ENCODE measurements at places on chromosomes 16 and 17.
A peak's percentile ranks its signal among the peaks of the same experiment; 100 is the strongest.

DNA sequence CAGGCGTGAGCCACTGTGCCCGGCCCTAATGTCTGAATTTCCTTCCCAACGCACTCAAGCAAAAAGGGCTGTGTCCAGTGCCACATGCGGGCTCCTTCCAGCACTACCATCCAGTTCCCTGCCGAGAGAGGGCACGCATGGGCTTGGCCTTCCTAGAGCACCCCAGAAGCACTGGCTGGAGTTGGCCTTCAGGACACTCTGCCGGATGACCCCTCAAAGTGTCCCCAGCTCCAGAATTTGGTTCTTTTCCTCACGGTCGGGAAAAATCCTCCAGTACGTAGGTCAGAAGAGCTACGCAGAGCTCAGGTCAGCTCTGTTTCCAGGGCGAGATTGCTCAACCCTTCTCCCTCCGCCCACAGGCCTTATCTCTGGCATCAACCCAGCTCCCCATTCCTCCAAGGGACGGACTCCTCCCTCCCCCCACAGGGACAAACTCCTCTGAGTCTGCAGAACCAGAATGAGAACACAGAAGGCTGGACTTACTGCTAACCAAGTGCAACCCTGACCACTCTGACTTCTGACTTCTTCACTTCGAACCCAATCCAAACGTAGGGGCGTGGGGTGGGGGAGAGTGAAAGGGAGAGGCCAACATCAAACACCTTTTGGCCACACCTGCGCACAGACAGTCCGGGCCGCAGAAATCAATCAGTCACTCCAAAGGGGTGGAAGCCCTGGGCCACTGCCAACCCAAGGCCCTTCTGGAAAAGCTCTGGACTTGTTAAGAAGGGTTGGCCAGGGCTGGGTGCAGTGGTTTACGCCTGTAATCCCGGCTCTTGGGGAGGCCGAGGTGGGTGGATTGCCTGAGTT lies 3.6 kb downstream of the CDC42EP4 start:
- DNase-seq: no peak

- DNase-seq: no peak
Measured at GRCh38 chr17:68505951-68506350, 6.3 kb upstream of the PRKAR1A start.

DNA sequence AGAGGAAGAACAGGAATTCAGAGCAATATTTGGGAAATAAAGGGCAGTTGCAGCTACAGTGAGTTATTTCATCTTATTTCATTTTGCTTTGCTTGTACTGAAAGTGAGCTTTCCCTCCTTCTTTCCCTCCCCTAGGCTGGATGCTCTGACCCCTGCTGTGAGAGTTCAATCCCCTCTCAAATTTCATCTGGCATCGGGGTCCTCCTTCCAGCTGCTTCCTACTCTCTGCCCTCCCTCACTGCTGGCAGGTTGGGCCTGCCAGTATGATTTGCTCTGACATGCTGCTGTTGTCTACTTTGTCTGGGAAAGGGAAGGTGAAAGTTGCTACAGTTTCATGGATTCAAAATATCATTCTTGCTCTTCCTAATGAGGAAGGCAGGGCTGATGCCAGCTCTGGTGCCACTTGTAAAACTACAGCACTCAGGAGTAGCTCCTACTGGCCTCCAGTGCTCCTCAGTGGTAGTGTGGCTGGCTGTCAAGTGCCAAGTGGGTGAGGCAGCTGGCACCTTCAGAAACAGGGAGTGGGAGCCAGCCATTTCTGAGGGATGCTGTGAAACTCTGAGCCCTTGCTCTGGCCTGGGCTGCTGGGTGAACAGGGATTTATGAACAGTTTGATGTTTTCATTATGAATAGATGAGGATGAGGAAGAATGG lies 408.6 kb downstream of the HAPSTR1 start:
- DNase-seq: no peak

DNA sequence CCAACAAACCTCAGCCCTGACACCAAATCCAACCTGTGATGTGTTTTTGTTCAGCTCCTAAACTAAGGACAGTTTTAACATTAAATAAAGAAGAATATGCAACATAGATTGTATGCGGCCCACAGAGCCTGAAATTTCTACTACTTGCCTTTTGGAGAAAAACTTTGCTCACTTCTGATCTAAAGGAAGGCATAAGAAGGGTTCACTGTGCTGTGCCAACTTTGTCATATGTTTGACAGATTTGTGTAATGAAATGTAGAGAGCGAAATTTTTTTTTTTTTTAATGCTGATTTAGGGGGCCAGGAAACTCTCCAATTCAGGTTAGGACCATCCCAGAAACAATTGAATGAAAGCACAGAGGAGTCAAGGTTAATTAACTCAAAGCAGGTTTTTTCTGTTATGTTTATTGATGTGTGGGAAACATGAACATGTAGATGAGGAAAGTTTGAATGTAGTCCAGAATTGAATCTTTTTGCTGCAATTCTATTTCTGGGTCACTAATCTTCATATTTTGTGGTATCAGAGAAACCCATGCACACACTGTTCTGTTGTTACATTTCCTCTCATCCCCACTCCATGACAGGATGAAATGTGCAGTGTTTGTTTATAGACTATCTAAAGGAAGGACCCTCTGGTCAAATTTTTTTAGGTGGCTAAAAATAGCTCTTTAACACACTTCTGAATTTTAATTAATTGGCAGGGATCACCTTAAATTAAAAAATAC lies 71.5 kb downstream of the TAOK1 start:
- DNase-seq: no peak

- DNase-seq: no peak
Measured at GRCh38 chr16:15966836-15967546, 17.6 kb downstream of the ABCC1 start.

GRCh38 chr16:19213885-19214284 lies 45.8 kb downstream of the SYT17 start:
- DNase-seq: no peak

DNA sequence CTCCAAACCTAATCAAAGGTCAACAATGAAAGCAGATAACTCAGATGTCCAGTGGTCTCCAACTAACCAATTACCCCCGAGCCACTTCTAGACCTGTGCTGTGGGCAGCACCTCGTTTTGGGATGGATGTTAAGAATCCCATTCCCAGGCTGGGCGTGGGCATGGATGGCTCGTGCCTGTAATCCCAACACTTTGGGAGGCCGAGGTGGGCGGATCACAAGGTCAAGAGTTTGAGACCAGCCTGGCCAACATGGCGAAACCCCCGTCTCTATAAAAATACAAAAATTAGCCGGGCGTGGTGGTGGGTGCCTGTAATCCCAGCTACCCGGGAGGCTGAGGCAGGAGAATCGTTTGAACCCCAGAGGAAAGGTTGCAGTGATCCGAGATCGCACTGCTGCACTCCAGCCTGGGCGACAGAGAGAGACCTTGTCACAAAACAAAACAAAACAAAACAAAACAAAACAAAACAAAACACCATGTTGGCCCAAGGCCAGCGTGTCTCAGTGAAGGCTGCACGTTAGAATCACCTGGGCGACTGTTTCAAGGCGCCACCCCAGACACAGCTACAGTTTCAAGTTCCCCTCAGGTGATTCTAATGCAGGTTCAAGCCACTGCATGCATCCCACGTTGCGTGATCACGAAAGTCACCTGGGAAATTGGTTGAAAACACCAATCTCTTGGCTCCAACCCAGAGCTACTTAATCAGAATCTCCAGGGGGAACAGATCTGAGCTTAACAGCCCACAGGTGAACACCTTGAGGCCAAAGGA lies 21.3 kb downstream of the COX4I1 start:
- no peak for DNase-seq

- DNase-seq: no peak
Measured at GRCh38 chr17:38509772-38510420, 81.6 kb downstream of the ARHGAP23 start.

- DNase-seq: no peak
Measured at GRCh38 chr16:87762071-87762571, 3.7 kb downstream of the KLHDC4 start.

GRCh38 chr17:35460354-35460851 lies 11.8 kb upstream of the SLFN13 start:
- DNase-seq: no peak

DNA sequence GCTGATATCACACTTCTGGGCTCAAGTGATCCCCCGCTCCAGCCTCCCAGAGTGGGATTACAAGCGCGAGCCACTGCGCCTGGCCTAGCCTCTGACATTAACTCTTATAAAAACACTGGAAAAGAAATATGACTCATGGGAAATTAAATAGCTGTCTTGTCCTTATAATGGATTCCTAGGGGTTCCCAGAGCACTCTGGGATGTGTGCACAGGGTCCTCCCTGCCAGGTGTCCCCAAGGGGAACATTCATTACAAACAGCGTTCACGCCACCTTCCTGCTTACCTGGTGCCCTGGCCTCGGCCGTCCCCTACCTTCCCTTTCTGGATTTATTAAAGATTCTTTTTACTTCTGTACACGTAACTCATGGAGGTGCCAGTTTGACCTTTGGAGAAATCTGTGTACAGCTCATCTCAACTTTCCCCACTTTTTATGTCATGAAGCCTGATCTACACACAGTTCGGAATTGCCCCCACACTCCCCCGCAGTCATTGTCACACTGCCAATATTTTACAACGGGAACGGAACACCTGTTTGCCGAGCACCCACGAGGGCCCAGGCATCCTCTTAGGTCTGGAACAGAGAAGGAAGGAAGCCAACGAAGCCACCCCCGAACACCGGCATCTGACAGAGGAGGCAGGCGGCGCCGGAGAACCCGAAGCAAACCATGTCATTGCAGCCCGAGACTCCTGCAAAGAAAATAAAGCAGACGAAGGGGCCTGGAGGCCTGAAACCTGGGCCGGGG lies 39.7 kb upstream of the MEAK7 start:
- DNase-seq: no peak

GRCh38 chr16:48182979-48183537 lies 27.3 kb upstream of the ABCC12 start:
- DNase-seq: no peak

GRCh38 chr17:38728290-38728831 lies 1.8 kb upstream of the CISD3 start:
- no peak for DNase-seq

DNA sequence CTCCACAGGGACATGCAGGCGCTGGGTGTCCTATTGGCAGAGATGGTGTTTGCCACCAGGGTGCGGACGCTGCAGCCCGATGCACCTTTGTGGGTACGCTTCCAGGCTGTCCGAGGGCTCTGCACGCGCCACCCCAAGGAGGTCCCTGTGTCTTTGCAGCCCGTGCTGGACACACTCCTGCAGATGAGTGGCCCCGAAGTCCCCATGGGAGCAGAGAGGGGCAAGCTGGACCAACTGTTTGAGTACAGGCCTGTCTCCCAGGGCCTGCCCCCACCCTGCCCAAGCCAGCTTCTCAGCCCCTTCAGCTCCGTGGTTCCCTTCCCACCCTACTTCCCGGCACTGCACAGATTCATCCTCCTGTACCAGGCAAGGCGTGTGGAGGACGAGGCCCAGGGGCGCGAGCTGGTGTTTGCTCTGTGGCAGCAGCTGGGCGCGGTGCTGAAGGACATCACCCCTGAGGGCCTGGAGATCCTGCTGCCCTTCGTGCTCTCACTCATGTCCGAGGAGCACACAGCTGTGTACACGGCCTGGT lies 2.8 kb downstream of the WDR81 start:
- no peak for DNase-seq

GRCh38 chr17:16342979-16343378 lies 10.3 kb downstream of the CENPV start:
- peak; percentile 86 for DNase-seq

- no peak for DNase-seq
Measured at GRCh38 chr16:29641561-29641960, 21.5 kb upstream of the SPN start.

- no peak for DNase-seq
Measured at GRCh38 chr17:79626156-79626890, 15.5 kb upstream of the RBFOX3 start.

- DNase-seq: no peak
Measured at GRCh38 chr16:29650771-29651170, 12.3 kb upstream of the SPN start.

DNA sequence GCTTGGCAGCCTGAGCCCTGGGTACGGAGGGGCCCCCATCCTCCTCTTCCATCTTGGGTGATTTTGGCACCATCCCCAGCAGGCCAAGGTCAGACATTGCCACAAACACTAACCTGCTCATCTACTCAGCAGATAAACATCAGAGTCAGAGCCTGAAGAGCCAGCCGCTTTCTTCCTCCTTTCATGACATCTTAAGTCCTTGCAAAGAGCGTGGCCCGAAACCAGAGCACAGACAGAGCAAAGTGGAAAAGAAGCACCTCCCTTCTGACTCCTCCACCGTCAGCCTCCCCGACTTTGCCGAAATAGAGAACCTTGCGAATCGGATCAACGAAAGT lies 60.4 kb upstream of the RPH3AL start:
- no peak for DNase-seq

GRCh38 chr17:60602385-60602742 lies 2.4 kb downstream of the PPM1D start:
- DNase-seq: no peak

GRCh38 chr17:62712171-62712581 lies 84.7 kb downstream of the MRC2 start:
- peak; percentile 25 for DNase-seq

- no peak for DNase-seq
Measured at GRCh38 chr16:83948914-83949723, 3.9 kb upstream of the OSGIN1 start.

- no peak for DNase-seq
Measured at GRCh38 chr17:67481808-67482207, 104.7 kb downstream of the PITPNC1 start.

GRCh38 chr17:13560935-13561334 lies 40.8 kb downstream of the HS3ST3A1 start:
- no peak for DNase-seq

- DNase-seq: peak; percentile 15
Measured at GRCh38 chr17:81665205-81666091, 957 bp downstream of the OXLD1 start.

DNA sequence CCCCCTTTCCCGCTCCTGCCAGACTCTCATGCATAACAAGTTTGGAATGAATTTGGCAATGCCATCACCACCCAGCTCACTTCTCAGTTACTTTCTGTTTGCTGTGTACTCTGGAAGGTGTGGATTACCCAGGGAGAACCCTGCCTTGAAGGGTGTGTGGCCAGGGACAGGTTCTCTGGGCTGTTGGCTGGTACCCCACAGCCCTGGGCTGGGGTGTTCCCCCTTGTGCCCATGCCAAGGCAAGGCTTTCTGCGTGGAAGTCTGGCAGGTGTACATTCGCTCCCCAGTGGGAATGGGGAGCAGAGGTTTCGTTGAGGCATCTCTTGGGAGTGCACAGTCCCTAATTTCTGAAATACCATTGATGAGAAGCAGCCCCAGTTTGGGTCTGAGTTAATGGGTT lies 187.7 kb downstream of the CCDC182 start:
- DNase-seq: no peak

DNA sequence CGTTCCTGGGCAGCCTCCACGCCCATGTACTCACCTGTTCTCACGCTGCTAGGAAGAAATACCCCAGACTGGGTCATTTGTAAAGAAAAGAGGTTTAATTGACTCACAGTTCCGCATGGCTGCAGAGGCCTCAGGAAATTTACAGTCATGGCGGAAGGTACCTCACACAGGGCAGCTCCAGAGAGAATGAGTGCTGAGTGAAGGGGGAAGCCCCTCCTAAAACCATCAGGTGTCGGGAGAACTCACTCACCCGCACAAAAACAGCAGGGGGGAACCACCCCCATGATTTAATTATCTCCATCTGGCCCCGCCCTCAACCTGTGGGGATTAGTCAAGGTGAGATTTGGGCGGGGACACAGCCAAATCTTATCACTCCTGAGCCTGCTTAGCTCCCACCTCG lies 18.2 kb downstream of the RAB40C start:
- DNase-seq: no peak

GRCh38 chr17:17763734-17764133 lies 73.1 kb downstream of the SREBF1 start:
- DNase-seq: no peak
